Activated CD4-positive, alpha-beta T cell treated with anti-CD3 and anti-CD28 coated beads, Interleukin-2, amount 10 ng/mL, durations not matched to agents 7 days and 5 days (primary cell): ENCODE measurements at places on chromosomes 2 and 18. TPM values are rescaled to one million over a fixed set of nuclear protein-coding genes. Genes with fewer than 3 reads are reported as not detected.

GRCh38 chr2:216774180-216774579 lies 78.8 kb upstream of the IGFBP5 start:
- no peak for DNase-seq

GRCh38 chr2:238855299-238855698 lies 7.4 kb downstream of the TWIST2 start:
- no peak for DNase-seq

The AMER3 gene
- total RNA-seq = not detected

The MFSD2B gene
- total RNA-seq = not detected

- DNase-seq = no peak
Measured at GRCh38 chr18:55694291-55694690, 106.3 kb upstream of the TCF4 start.

DNA sequence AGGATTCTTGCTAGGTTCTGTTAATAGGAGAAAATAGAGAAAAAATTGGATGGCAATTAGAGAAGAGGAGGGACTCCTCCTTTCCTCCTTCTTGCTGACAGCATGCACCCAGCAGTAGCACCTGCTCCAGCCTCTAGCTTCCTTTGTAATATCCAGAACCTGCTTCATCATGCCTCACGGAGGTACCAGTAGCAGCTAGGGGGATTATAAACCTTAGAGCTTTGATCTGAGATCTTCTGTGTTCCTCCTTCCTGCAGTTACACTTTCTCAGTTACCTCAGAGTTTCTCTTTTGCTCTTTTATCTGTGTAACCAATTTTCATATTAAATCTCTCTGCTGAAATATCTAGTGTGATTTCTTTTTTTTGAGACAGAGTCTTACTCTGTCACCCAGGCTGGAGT lies 16.6 kb downstream of the DPP4 start:
- DNase-seq = peak; percentile 24

The NDC80 gene
- 92.3 TPM for total RNA-seq

The G6PC2 gene
- not detected for total RNA-seq

DNA sequence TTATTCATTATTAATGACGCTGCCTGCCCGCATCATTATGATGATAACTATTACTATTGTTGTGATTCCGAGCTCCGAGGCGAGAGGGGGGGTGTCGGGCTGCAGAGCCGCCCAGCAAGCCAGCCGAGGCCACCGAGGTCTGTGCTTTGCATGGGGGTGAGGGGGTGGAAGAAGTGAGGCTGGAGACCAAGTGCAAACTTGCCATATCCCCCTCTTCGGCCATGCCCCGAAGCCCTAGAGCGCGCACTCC lies 3.6 kb downstream of the BCL11A start:
- DNase-seq = no peak

DNA sequence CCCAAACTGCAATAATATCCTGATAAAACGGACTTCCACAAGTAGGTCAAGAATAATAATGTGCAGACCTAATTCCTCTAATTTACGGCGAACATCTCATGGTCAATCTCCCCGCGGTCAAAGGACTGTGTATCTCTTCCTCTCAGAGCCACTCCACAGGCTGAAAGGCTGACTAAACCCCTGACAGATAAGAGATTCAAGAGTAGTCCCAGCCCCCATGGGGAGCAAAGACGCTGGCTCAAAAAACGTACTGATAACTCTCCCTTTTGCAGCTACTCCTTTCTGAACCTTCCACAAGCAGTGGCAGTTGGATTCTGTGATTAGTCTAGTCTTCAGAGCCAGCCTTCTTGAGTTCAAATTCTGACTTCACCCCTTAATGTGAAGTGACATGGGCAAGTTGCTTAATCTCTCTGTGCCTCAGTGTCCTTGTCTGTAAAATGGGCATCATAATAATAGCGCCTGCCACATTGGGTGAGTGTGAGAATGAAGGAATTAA lies 19.7 kb upstream of the IL18R1 start:
- DNase-seq = no peak

- no peak for DNase-seq
Measured at GRCh38 chr2:42096869-42097591, 49.2 kb downstream of the PKDCC start.

The C2orf66 gene
- 0.20 TPM for total RNA-seq

The FKBP7 gene
- 1.4 TPM for total RNA-seq

DNA sequence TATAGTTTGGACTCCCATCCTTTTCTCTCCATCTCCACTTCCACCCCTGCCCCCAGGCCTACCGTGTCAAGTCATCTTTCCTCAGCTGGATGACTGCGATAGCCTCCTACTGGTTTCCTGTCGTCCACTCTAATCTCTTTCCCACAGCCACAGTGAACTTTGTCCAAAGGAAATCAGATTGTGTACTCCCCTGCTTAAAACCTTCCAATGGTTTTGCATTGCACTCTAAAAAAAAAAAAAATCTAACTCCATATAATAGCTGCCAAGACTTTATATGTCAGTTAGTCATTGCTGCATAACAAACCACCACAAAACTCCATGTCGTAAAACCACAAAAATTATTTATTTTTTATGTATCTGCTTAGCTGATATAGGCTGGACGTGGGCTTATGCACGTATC lies 160.2 kb upstream of the CCDC68 start:
- DNase-seq = no peak

- no peak for DNase-seq
Measured at GRCh38 chr18:25306671-25307070, 45.3 kb downstream of the ZNF521 start.

DNA sequence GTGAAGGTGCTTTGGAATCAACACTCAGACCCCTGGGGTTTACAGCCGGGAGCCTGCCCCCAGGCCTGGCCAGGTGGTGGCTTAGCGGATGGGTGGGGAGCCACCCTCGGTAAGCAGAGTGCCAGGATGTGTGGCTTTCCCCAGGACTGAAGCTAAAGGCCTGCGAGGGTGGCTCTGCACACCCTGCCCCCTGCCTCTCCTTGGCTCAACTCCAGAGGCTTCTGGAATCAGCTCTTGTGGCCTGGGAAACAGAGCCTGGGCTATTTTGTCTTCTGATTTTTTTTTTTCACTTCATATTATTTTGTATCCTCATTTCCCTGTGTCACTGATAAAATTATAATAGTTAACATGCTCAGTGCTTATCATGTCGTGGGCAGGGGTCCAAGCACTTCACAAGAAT lies 79.8 kb downstream of the RHOB start:
- no peak for DNase-seq

The STARD6 gene
- total RNA-seq = not detected

GRCh38 chr2:134648586-134648985 lies 70.2 kb downstream of the TMEM163 start:
- DNase-seq = no peak

GRCh38 chr2:136131484-136131960 lies 13.6 kb upstream of the CXCR4 start:
- peak; percentile 79 for DNase-seq

GRCh38 chr2:8198766-8199382 lies 483.0 kb upstream of the ID2 start:
- DNase-seq = no peak

The SPAG16 gene
- 10.7 TPM for total RNA-seq

The IL1F10 gene
- not detected for total RNA-seq

The DSG4 gene
- not detected for total RNA-seq

The CHRND gene
- not detected for total RNA-seq

The ADD2 gene
- total RNA-seq = 19.5 TPM

- no peak for DNase-seq
Measured at GRCh38 chr2:229686122-229686919, 28.0 kb downstream of the DNER start.

DNA sequence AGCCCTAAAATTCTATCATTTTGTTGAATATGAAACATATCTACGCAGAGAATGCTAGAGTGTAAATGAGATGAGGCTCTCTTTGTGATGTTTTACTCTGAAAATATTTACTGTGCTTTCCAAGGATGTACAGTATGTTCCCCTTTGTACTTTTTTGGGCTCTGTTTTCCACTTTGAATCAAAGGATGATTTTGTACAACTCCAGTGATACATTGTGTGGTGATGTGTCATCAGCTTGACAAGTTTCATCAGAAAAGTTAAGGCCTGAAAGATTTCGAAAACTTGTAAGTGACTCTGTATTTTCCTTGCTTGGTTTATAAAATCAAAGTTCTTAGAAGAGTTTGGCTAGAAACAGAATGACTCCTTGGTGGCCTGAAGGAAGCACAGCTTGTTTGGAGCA lies 206.3 kb downstream of the LTBP1 start:
- no peak for DNase-seq

The UPP2 gene
- not detected for total RNA-seq

DNA sequence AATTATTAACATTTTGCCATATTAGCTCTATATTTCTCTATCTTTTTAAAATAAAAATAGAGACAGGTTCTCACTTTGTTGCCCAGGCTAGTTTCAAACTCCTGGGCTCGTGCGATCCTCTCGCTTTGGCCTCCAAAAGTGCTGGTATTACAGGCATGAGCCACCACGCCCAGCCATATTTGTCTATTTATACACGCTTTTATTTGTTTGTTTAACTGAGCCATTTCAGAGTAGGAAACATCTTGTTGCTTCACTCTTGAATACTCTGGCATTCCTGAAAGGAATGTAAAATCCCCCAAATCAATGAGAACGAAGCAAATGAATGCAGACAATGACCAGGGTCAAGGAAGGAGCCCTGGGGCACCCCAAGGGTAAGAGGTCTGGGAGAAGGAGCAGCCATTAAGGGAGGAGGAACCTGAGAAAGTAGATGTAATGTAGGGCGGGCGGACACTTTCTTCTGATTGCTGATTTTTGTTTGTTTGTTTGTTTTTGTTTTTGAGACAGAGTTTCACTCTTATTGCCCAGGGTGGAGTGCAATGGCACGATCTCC lies 31.7 kb upstream of the RAB1A start:
- DNase-seq = no peak

DNA sequence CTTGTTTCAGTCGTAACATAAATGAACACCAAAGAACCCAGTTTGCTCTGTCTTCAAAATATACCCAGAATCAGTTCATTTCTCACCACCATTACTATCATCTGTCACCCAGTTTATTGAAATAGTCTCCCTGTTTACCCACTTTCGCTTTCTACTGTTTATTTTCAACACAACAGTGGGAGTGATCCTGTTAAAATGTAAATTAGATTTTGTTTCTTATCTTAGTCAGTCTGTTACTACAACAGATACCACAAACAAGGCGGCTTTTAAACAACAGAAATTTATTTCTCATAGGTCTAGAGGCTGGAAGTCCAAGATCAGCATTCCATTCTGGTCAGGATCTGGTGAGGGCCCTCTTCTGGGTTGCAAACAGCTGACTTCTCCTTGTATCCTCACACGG lies 74.8 kb downstream of the ARHGAP15 start:
- DNase-seq = no peak

DNA sequence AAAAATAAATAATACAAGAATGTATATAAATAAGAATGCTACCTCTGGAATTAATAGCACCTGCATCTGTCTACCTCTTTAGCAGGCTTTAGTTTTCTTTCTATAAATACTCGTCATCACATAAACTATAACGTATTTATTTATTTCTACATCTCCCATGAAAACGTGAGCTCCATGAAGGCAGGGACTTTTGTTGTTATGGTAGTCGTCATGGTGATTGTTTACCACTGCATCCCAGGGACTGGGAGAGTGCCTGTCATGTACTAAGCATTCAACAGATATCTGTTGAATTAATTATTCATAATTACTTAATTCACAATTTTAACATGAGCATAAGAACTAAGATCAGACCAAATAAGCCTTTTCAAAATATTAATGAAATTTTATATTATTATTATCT lies 386.6 kb downstream of the NRXN1 start:
- DNase-seq = no peak

The LOXL3 gene
- 0.12 TPM for total RNA-seq

- no peak for DNase-seq
Measured at GRCh38 chr2:144389151-144389929, 130.6 kb downstream of the ZEB2 start.

DNA sequence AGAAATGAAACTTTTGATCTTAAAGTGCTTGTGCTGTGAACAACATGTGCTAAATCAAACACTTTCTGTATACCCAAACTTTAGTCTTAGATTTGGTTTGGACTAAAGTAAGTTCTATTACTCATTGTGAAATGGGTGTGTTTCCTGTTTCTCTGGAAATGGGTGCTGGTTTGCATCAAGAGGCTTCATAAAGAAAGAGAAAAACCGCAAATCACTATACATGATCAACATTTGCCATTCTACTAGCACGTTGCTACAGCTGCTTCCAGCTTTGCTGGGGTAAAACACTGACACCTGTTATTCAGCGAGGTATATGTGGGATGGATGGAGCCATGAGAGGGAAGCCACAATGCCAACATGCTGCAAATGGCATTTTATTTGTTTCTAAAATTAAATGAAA lies 547.0 kb upstream of the ACVR2A start:
- peak; percentile 61 for DNase-seq

The SRD5A2 gene
- total RNA-seq = not detected

GRCh38 chr2:43001055-43001378 lies 208.6 kb upstream of the HAAO start:
- no peak for DNase-seq

The LIMS3 gene
- not detected for total RNA-seq

The CD207 gene
- total RNA-seq = not detected

DNA sequence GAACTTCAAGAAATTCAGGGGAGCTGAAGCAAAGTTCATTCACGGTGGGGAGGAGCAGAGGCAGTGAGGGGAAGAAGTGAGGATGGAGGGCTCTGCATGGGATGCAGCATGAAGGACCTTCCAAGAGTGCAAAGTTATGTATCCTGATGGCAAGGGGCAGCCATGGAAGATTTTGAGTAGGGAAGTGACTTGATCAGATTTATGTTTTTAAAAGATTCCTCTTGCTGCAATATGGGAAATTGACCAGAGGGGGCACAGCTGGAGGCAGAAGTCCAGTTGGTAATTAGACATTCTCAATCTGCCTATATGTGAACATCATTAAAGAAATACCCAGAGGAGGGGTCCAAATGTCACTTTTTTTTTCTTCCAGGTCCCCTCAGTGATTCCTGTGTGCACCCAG lies 21.5 kb upstream of the ANXA4 start:
- no peak for DNase-seq

GRCh38 chr2:71524476-71524875 lies 71.1 kb downstream of the DYSF start:
- no peak for DNase-seq

The CCDC102B gene
- 2.0 TPM for total RNA-seq

DNA sequence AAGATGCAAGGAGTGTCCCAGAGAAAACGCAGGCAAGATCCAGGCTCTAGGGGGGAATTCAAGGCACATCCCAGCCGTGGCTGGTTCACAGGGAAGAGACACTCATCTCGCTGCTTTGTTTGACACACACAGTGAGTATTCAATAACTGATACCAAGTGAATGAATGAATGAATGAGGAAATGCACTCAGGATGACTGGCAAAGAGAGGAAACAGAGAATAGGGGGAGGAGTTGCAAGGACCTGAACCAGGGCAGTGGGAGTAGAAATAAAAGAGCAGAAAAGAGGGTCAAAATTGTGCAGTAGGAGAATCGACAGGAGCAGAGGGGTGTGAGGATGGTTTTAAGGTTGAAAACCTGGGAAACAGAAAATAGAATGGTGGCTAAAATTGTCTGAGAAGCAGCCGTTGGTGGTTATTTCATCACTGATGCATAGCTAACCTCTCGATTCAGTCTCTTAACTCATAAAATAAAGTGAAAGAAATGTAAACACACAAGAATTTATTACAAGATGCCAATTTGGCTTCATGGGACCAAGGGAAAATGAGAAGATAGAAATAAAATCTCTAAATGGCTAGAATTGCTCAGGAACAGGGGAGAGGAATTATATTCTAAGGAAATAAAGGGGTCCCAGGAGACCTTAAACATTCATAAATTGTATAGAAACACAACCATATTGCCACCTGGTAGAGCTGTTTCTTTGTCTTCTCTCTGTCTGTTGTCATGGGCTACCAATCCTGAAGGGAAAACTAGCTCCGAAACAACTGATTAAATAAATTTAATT lies 63.9 kb upstream of the PHLPP1 start:
- no peak for DNase-seq

The CFAP65 gene
- total RNA-seq = not detected

The NXPH2 gene
- total RNA-seq = not detected

- no peak for DNase-seq
Measured at GRCh38 chr18:25724121-25724520, 366.3 kb downstream of the SS18 start.
